ENCODE measurements at places on chromosomes 12 and 14.

- DNase-seq, result no peak
Measured at GRCh38 chr14:68020999-68021663, 201.6 kb downstream of the RAD51B start.

- no peak for DNase-seq
Measured at GRCh38 chr12:132197581-132198354, 53.5 kb downstream of the NOC4L start.

DNA sequence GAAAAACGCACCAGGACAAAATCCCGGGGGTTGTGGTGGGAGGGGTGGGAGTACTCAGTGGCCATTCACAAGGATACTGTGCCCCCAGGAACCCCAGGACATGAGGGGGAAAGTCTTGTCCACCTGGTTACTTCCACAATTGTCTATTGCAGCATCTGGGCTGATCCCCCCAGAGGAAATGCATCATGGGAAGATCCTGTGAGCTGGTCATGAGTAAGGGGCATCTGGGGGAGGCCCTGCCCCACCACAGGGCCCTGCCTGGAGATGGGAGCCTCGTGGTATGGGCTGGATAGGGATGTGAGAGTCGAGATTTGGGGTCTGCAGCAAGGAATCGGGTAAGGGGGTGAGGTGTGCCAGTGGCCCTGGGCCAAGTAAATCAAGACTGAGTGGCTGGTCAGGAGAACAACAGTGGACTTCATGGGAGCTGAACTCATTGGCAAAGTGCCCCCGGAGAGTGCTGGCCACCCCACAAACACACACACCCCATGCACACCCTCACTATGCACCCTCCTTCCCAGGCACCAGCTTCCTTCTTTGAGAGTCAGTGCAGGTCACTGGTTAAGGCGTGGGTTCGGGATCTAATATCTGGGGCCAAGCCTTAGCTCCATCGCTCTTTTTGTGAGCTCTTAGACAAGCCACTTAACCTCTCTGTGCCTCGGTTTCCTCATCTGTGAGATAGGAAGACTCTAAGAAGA, 3.0 kb upstream of the SERPINA1 start:
- DNase-seq, result no peak

DNA sequence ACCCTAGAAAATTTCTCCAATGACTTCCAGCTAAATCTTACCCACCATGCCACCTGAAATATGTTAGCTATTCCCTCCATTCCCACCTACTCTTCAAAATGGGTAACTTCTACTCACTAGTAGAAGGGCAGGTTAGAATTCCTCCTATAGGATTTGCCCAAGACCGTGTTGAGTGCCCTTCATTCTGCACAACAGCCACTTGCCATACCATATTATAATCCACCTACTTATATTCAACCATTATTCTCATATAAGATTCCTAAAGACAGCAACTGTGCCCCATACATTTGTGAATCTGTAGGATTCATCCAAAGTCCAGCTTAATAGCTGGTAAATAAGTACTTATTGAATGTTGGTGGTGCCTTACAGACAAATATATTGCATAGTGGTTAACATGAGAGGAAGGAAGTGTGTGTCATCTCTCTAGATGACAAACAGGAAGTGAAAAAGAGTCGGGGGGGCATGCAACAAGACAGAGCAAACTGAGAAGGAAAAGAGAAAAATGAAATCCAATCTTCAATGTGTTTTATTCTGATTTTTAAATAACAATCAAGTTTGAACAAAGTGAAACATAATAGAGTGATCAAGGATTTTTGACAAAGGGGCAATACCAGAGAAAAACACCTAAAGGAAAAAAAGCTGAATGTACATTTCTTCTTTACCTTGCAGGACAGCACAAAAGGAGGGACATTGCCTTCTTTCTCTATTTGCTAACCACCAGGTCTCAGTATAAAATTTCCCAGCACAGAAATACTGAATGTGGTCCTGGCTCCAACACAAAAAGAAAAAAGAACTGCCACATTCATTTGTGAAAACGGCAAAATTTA, 389.3 kb upstream of the USP15 start:
- no peak for DNase-seq

DNA sequence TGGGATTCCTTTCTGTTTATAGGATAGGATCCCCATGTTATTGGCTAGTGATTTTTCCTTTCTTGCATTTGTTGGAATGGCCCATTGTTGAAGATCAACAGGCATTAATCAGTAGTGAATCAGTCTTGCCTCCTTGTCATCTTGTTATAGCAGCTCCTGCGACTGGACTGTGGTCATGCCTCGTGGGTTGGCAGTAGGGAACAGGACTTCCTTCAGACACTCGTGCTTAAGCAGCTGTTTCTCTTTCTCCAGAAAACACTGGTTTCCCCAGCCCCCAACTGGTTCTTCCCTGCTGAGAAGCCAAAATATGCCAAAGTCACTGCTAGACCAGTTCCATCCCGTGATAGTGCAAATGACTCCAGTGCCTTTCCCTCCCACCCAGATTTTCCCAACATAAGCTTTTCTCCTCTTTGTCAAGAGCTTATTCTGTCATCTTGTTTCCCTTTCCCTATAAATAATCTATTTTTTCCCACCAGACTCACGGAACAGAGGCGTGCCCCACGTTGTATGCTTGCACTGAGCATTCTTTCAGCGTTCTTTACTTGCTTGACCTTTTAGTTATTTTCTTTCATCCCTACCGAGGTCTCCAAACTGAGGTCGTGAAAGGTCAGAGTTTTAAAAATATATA, 83.5 kb downstream of the SAMD4A start:
- peak; percentile 56 for DNase-seq
